ENCODE measurements at places on chromosomes 1 and 21.

GRCh38 chr1:228348708-228349467, 57.7 kb downstream of the TRIM11 start:
- no peak for DNase-seq

DNA sequence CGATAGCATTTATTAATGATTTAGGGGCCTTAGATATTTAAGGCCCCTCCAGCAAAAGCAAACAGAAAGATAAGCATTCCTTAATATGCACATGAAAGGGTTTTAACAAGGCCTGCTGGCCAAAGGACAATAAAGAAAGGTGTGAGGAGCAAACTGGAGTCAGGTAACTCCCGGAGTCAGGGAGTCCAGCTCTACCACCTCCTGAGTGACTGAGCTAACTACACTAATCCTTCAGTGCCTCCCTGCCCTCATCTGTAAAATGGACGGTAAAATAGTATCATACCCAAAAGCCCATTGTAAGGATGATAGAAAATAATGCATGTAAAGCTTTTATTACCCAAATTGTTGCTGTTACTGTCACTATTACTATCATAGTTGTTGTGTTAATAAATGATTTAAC, 161.7 kb downstream of the SIPA1L2 start:
- DNase-seq = no peak

DNA sequence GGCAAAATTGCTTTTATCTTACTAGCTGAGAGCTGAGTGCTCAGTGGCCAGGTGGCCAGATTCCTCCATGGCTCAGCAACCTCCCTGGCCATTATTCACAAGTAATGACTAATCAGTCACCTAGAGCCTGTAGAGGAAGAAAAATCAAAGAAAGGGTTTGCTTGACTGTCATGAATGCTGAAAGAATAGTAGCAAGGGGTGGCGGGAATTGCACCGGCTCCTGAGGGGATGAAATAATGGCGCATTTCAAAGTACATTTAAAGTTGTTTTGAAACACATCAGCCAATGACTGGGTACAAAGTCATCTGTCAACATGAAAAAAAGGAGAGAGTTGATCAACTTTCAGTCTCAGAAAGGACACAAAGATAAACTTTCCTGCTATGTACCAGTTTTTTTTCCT, 99.5 kb downstream of the OMA1 start:
- no peak for DNase-seq

DNA sequence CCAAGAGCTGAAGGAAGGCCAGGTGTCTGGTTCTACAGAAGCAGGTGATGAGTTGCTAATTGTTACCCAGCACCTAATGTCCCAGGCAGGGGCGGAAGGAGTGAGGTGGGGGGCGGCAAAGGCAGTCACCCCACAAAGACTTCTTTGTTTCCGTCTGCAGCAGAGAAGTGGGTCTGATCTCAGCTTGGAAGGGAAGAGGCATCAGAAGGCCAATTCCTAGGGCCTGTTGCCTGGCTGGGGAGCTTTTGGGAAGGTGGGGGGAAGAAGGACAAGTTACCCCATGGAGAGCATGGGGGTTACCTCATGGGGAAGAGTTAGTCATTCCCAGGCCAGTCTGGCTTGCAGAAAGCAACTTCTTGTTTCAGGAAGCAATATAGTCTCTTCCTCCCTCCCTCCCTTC, 10.9 kb downstream of the IGSF21 start:
- no peak for DNase-seq

GRCh38 chr1:94228640-94229375, 8.6 kb downstream of the ARHGAP29 start:
- DNase-seq = no peak

DNA sequence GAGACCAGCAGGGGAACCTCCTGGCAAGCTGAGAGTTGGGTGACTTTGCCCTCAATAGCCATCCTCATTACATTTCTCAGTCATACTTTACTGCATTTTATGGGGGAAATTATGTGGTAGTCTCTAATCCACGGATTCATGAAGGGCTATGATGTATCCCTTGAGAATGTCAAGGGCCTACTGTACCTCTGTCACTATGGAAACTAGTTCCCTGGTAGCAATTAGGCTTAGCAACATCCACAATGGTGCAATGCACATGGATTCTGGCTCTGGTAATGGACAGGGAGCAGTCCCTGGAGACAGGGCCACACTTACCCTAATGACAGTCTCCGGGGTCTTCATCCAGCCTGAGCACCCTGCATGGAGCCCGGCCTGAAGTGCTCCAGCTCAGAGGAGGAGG, 26.5 kb downstream of the LRRN2 start:
- DNase-seq = no peak

DNA sequence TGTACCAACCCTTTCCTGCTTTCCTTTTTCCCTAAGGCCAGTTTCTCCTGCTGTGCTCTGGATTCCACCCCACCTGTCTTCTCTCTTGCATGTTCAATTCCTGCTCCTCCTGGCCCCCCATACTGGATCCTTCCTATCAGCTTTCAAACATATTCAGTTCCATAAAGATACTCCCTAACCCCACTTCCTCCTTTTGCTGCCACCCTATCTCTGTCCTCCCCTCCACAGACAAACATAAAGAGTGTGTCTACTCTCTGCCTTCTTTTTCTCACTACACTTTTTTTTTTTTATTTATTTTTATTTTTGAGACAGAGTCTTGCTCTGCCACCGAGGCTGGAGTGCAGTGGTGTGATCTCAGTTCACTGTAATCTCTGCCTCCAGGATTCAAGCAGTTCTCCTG, 16.9 kb upstream of the RPF1 start:
- no peak for DNase-seq

DNA sequence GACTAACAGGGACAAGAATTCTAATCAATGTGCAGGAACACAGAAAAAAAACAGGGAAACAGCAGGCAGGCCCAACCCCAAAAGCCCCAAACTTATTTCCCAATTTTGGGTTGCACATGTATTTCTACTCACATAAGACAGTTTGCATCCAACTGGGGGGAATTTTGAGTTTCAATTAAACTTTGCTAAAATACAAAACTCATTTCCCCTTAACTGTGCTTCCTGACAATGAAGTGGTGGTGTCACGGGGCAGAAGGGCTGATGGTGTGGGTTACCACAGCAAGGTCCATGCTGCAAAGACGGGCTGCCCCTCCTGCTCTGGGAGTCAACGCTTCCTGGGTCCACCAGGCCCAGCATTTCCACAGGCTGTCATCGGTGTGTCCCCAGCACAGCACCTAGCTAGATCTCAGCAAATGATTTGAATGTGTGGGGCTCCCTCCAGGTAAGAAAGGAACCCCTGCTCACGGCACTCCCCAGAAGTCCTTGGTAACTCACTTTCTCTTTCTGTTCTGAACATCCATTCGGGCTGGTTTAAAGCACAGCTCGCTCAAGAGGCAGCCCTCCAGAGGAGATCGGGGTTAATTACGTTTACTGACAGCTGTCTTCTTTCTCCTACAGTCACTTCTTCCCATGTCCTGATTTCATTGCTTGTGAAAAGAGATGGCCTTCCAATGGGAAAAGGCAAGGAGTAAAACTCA, 27.4 kb downstream of the HIVEP3 start:
- peak; percentile 39 for DNase-seq

- peak; percentile 15 for DNase-seq
Observed at GRCh38 chr1:40980453-40981121, 1.1 kb downstream of the CTPS1 start.

- DNase-seq = no peak
Observed at GRCh38 chr1:220655509-220655908, 34.7 kb upstream of the C1orf115 start.

GRCh38 chr1:213998785-213999184, 11.0 kb downstream of the PROX1 start:
- no peak for DNase-seq

GRCh38 chr1:157882580-157882979, 41.0 kb upstream of the CD5L start:
- no peak for DNase-seq

GRCh38 chr1:26017606-26018005, 4.0 kb upstream of the EXTL1 start:
- no peak for DNase-seq

- no peak for DNase-seq
Observed at GRCh38 chr1:79100385-79100784, 93.9 kb upstream of the ADGRL4 start.

DNA sequence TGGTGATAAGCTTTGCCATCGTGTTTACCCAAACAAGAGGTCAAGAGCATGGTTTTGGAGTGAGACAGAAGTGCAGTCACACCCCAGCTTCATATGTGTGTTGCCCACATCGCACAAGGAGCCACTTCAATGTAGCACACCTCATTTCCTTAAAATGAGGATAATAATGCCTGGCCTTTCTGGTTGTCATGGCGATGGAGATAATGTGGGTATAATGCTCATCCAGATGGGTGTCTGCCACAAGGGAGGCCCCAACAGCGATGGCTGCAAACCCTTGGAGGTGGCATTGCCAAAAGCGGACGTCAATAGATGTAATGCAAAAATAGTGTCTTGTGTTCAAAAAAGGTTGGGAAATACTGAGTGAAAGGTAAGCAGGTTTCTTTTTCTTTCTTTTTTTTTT, 83.1 kb upstream of the AJAP1 start:
- no peak for DNase-seq

DNA sequence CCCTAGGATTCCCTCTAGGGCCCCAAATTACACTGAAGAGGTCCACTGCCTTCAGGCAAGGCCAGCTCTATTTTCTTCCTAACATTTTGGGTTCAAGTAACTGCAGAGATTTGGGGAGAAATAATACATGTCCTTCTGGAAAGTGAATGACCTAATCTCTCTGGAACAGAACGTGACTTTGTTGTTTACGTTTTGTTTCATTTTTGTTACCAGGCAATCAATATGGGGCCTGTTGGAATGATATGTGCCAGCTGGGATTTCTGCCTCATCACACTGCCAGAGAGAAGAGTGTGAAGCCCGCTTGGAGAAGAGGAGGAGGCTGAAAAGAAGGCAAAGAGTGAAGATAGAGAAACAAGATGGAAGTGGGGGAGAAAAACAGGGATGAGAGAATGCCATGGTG, 116.7 kb downstream of the FASLG start:
- DNase-seq = no peak

DNA sequence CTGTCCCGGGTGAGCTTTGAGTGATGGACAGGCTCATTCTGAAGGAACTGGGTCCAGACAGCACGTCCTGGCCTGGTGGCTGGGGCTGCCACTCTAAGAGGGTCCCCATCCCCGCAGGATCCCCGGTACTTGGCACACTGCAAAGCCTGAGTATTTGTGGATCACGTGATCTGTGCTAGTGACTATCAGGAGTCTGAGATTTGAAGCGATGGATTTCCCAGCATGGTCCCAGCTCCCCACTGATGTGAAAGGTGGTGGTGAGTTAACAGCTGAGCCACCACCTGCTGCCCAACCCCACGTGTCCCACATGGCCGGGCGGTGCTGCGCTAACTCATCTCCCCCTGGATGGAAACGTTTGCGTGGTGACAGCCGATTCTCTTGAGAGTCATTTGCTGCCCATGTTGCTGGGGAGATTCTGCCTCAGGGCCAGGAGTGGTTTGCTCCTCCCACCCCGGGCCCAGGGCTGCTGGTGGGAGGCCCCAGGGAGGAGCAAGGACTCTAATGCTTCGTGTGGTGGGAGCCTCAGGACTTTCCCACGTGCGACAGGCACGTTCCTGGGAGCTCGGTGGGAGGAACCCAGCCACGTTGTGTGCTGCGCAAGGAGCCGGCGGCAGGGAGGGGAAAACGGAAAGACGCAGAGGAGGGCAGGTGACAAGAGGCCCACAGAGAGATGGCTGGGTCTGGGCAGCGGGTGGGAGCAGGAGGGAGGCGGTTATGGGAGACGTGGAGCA, 15.1 kb downstream of the FAAP20 start:
- DNase-seq = no peak

DNA sequence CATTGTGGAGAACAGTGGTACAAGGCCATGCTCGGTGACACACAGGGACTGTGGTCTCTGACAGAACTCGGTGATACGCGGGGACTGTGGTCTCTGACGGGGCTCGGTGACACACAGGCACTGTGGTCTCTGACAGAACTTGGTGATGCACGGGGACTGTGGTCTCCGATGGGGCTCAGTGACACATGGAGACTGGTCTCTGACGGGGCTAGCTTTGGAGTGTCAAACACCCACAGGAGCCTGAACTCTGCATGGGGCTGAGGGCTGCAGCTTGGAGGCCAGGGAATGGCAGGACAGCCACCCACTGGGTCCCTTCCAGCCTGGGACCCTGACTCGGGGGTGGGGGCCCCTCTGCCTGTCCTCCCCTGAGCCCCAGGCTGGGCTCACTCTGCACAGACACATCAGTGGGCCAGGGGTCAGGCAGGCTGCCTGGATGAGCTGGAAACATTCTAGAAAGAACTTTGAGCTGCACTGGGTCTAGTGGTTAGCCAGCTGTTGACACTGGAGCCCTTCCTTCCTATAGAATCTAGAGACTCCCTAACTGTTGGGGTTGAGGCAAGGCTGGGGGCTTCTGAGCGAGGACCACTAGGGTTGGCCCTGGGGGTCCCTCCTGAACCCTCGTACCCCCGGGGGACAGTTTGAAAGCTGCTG, 49.8 kb downstream of the DISP3 start:
- no peak for DNase-seq

- no peak for DNase-seq
Observed at GRCh38 chr1:32361674-32362473, 411 bp downstream of the FAM229A start.

DNA sequence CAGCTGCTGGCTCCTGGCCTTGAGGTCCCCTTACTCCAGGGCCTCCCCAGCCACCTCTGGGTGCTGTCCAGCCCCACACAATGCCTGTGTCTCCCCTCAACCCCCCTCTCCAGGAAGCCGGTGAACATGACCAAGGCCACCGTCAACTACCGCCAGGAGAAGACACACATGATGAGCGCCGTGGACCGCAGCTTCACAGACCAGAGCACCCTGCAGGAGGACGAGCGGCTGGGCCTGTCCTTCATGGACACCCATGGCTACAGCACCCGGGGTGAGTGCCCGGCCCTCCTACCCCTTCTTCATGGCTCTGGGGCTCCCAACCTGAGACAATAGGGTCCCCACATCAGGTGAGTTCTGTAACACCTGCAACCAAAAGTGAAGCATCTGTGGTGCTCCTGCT, 55.4 kb downstream of the PTPRU start:
- DNase-seq = no peak

DNA sequence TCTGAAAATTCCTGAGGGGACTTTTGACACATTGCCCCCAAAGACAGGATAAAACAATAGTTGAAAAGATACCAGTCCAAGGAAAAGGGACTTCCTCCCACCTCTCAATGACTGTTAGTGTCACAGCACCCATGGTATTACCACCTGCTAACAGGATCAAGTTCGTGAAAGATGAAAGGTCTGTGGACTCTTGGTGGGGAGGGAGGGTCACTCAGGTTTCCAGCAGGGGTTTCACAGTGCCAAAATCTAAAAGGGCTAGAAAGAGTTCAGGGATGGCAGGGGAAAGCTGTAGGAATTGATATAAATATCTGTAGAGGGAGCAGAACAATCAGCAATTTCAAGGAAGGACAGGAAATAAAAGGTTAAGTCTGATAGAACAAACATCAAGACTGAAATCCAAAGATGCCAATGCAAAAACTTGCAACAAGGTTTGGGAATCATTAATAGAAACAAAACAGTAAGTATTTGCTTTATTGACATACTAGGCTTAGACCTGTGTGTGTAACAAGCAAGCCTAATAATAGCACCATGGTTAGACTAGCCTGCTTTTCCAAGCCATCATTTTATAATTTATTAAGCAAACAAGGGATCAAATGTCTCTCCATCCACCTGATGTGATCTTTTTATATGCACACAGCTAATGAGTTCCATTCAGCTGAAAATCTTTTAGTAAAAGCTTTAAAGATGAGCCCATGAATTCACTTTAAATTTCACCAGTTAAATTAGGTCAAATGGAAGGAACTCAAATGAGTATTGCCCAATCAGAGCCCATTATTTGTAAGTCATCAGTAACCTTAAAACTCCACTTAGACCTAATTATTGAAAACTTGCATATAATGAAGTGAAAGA, 3.7 kb downstream of the MCL1 start:
- DNase-seq = no peak
